NCI-H2081 treated with DMSO at 0.1 percent for 48 hours (cell line): ENCODE measurements at places on chromosomes 13 and 19.

DNA sequence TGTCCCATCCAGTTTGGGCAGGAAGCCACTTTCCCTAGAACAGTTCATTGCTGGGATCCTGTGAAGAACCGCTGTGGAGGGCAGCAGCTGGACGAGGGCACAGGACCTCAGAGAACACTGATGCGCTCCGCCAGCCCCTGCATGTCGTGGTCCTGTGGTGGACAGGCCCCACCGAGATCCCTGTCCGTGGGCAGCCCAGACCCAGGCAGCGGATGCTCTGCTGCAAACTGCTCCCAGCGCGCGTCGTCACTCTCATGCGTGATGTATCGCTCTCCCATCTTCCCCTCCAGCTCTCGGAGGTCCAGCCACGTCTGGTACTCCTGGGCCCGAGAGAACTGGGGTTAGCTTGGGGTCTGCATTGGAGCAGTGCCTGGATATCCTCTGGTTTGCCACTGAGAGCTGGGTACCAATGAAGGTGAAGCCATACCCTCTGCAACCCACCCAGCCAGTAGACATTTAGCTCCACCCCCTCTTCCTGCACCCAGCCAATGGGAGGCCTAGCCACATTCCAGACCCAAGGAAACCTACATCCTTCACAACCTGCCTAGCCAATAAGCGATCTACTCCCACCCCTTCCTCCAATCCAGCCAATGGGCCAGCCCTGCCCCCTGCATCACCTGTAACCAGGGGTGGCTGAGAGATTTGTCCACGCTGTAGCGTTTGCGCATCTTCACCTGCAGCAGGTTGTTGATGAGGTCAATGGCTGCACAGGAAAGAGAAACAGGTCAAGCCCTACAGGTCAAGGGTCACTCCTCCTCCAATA lies 13.6 kb upstream of the DACT3 start:
- no peak for DNase-seq

GRCh38 chr19:7663706-7664105 lies 5.1 kb upstream of the RETN start:
- no peak for DNase-seq

GRCh38 chr13:98890186-98890585 lies 87.7 kb downstream of the DOCK9 start:
- DNase-seq: no peak

GRCh38 chr19:8631425-8631819 lies 989 bp downstream of the NFILZ start:
- no peak for DNase-seq

DNA sequence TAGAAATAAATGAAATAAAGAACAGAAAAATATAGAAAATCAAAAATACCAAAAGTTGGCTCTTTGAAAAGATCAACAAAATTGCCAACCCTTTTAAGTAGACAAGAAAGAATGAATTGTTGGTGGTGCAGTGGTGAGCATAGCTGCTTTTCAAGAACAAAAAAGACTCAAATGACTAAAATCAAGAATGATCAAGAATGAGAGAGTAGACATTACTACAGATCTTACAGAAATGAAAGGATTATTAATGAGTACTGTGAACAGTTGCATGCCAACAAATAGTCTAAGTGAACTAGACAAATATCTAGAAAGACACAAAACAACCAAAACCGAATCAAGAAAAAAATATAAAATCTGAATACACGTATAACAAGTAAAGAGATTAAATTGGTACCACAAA lies 53.9 kb downstream of the FNDC3A start:
- no peak for DNase-seq

DNA sequence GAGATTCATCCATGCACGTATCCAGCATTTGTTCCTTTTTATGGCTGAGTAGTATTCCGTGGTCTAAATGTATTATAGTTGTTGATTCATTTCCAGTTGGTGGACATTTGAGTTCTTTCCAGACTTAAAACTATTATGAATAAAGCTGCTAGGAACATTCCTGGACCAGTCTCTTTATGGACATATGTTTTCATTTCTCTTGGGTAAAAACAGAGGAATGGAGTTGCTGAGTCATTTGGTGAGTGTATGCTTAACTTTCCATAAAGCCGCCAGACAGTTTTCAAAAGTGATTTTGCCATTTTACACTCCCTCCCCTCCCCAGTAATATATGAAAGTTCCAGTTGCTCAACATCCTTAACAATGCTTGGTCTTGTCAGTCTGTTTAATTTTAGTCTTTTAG lies 116.4 kb downstream of the TSHZ3 start:
- DNase-seq: no peak
